ENCODE measurements at places on chromosomes 5 and 9.

DNA sequence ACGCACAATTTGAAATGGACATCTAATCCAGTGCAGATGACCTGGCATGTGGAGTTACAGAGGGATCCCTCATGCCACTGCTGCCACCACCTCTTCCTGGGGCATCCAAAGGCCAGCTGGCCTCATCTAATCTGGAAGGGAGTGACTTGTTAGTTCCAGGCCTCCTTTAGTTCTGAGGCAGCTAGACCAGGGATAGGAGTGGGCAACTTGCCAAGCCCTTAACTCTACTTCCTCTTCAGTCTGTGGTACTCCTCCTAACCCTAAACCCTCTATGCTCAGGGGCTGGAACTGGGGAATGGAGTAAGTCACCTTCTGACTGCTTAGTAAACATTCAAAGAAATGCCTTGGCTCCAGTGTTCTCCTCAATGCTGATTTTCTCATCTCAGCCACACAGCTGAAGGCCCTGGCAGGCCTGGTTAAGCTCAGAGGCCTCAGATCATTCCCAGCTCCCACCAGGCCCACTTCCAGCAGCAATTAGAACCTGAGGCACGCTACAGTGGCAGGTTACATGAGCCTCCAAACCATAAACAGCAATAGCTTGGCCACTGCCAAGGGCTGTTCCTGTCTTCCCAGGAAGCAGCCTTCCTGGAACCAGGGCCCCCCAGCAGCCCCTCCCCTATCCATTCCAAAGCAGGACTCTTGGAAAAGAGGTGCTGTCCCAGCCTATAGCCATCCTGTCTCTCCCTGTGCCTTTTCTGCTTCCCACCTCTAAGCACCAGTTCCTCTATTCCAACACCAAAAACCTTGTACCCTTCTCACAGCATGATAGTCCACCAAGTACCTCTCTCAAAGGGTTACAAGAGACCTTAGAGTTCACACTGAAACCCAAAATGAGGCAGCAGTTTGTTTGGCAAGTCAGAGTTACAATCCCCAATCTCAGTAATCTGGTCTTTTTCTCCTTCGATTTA lies 2.0 kb downstream of the EIF4EBP3 start:
- DNase-seq = no peak

GRCh38 chr5:68288707-68289134 lies 73.2 kb downstream of the PIK3R1 start:
- no peak for DNase-seq

- no peak for DNase-seq
Measured at GRCh38 chr9:135968083-135968476, 6.9 kb upstream of the UBAC1 start.

GRCh38 chr5:78661691-78662090 lies 13.1 kb upstream of the LHFPL2 start:
- no peak for DNase-seq

DNA sequence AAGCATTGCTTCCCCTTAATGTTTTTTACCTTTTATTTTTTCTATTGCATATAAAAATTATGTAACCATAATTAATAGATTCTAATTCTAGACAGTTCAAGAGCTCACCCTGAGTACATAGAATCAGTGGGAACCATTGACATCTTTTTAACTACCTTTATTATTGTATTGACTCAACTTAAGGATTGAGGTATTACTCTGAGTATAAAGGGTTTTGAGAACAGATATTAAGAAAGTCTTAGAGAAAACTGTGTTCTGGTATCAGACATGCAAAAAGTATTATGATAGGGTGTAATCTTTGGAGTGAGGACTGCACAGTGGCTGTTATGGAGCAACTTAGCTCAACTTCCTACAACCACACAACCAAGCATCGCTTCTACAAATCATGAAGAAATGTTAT lies 8.9 kb downstream of the SPEF2 start:
- no peak for DNase-seq

DNA sequence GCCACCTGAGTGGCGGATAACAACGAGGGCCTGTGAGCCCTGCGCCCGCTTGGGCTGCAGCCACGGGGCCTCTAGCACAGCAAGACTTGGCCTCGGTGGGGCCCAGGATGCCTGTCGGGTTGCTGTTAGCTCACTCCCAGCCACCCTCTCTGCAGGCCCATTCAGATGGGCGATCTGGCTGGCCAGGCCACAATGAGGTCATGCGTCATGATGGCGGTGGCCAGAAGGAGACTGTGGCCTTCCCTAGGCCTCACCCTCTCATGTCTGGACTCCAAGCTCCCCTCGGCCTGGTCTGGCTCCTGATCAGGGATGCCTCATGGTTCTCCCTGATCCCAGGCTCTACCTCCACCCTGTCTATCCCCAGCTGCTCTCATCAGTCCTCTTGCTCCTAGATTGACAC lies 19.0 kb upstream of the TCOF1 start:
- no peak for DNase-seq

DNA sequence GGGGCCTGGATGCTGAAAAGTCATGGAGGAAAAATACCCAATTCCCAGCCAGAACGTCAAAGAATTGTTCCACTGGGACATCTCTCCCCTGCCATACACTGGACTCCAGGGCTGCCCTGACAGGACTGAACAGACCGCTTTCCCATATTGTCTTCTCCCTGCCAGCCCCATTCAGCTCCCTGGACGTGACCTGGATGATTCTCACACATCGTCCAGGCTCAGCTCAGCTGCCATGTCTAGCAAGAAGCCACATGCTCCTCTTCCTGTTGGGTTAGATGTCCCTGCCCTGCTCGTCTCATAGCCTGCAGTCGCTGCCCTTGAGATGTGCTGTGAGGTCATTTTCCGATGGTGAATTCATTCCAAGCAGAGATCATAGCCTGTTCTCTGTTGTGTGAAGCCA lies 37.4 kb downstream of the FOXI1 start:
- no peak for DNase-seq

DNA sequence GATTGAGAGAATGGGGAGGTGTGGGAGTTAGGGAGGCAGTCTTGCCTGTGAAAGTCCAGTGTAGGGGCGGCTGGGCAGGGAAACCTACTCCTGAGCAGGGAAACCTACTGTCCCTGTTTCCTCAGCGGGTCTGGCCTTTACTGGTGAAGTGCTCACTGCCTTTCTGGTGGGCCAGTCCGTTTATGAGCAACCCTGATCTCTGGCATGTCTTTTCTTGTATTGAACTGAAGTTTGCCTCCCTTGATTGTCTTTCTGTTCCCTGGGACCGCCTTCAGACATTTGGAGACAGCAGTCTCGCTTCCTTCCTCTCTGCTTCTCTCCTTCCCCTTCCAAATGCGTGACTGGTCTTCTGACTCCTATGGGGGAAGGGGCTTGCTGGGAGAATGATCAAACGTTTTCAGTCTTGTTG lies 2.9 kb downstream of the SNX18 start:
- DNase-seq = no peak

- no peak for DNase-seq
Measured at GRCh38 chr5:160039810-160040470, 31.0 kb downstream of the TTC1 start.

DNA sequence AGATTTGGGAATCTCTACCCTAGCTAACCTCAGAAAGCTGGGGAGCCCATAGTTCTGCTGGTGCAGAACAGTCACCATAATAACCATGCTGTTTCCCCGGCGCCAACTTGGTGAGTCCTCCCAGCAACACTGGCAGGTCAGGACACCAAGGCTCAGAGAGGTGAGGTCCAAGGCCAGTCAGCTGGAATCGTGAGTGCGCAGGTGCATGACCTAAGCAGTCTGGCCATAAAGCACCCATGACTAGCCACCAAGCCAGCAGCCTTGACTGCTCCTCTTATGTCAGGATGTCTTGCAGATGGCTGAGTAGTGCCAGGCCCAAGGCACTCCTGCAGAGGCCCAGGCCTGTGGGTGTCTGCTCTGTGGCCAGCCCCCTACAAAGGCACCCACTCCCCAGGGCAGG lies 2.6 kb downstream of the RNF44 start:
- DNase-seq = no peak

- DNase-seq = no peak
Measured at GRCh38 chr5:58016358-58016757, 443.5 kb downstream of the PLK2 start.

GRCh38 chr5:38799556-38800377 lies 46.0 kb upstream of the OSMR start:
- DNase-seq = no peak

- DNase-seq = no peak
Measured at GRCh38 chr5:133687212-133688061, 75.1 kb upstream of the FSTL4 start.

GRCh38 chr9:105401651-105402050 lies 46.2 kb upstream of the FSD1L start:
- no peak for DNase-seq

DNA sequence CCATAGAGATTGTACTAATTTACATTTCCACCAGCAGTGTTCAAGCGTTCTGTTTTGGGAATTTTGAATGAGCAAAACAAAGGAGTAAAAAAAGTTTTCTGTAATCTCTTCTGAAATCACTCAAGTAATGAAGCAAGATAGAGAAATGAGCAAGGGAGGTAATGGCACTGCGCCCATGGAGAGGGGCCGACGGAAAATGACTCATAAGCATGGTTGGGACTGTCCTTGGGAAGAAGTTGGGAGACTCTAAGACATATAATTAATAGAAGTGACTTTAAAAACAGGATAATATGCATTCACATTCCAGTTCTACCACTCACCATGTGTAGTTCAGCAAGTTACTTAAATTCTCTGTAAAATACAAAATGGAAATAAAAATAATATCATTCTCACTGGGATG lies 62.5 kb upstream of the C5orf46 start:
- DNase-seq = no peak

DNA sequence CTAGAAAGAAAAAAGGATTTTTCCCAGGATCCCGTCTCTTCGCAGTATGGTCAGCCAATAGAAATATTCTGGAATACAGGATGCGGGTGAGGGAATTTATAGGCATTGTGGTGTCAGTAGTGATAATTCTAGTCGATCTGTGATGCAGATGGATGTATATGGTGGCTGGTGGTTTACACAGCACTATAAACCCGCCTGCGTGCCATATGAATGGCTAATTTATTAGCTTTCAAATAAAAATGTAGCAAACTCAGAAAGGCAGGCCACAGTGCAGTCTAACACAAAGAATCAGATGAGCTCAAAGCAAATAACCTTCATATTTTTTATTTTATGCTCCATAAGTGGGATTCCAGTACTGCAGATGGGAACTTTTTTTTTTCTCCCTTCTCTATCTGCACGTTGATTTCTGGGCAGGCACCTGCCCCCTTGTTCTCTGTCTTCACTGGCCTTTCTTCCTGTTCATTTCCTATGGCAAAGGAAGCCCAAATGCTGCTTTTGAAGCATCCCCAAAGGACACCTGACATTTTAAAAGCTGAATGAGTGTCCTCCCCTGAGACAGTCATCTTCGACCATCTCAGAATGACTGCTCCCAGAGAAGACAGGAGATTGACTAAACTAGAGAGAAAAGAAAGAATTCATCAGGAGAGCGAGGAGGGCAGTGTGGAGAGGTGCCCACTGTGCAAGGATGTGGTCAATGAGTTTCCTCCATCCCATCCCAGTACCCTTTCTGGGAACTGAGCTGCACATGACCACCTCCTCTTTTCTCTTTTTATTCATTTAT lies 52.1 kb downstream of the SEMA6A start:
- no peak for DNase-seq

DNA sequence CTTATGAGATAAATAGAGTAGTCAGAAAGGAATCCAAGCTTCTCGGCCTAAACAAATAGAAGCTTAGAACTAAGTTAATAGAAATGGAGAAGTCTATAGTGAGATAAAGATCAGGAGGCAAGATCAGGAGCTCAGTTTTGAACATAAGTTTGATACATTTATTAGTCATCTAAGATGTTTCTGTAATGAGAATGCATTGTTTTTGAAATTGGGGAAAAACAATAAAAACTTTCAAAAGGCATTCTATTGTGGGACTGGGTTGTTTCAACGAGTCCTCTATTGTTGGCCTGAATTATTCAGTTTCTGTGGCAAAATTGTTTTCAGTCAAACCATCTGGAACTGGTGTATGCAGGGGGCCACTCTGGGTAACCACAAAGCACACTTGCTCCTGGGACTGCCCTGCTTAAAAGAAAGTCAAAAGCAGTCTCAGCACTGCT lies 181.0 kb upstream of the CLINT1 start:
- no peak for DNase-seq

DNA sequence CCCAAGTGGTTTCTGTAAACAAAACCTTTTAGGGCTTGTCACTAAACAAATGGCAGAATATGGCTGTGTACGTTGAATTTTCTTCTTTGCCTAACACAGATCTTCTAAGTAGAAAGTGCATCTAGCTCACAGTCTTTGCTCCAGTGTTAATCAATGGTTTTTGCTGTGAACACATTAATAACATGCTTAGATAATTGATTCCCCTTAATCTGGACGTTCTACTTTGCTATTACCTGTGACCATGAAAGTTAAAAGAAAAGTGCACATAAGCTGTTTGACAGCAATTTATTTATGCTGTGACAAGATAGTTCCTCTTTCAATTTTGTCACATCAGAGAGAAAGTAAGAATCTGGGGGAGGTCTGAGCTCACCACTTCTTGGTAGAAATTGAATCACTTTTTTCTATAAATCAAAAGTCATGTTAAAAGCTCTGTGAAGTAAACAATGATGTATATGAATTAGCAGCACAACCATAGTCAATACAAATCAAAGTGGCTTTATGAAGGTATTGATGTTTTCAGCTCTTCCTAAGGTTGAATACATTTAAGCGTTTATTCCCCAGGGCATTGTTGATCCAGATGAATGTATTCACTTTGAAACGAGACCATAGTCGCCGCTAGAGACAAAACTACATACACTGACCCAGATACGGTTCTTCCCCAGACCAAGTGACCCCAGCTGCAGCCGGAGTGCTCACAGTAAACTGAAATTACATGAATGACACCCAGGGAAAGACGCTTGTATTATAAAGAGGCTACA lies 174.6 kb upstream of the ZNF608 start:
- no peak for DNase-seq

- no peak for DNase-seq
Measured at GRCh38 chr5:142717582-142718215, 31.8 kb upstream of the FGF1 start.

DNA sequence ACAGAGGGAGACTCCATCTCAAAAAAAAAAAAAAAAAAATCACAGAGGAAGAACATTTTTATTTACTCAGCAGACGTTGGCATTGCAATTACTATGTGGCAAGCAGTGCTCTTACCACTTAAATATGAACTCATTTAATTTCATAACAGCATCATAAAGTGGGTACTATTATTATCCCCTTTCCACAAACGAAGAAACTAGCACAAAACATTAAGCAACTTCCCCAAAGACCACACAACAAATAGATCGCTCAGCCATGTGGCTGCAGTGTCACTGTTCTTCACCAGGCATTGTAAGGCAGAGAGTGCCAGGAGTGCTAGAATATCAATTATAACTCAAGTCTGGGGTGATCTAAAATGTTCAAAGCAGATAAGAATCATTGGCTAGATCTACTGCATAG lies 69.8 kb upstream of the PLPP6 start:
- no peak for DNase-seq

- DNase-seq = no peak
Measured at GRCh38 chr9:100852088-100852487, 176.4 kb upstream of the PLPPR1 start.

- DNase-seq = no peak
Measured at GRCh38 chr9:72415163-72415562, 50.2 kb upstream of the ZFAND5 start.

Measured in activated T-helper 1 cell treated with Interleukin-2 at 50 U/mL for 16 hours (primary cell).